ENCODE measurements at places on chromosomes 6 and 20.

GRCh38 chr6:15823838-15824414 lies 161.1 kb upstream of the DTNBP1 start:
- no peak for DNase-seq

DNA sequence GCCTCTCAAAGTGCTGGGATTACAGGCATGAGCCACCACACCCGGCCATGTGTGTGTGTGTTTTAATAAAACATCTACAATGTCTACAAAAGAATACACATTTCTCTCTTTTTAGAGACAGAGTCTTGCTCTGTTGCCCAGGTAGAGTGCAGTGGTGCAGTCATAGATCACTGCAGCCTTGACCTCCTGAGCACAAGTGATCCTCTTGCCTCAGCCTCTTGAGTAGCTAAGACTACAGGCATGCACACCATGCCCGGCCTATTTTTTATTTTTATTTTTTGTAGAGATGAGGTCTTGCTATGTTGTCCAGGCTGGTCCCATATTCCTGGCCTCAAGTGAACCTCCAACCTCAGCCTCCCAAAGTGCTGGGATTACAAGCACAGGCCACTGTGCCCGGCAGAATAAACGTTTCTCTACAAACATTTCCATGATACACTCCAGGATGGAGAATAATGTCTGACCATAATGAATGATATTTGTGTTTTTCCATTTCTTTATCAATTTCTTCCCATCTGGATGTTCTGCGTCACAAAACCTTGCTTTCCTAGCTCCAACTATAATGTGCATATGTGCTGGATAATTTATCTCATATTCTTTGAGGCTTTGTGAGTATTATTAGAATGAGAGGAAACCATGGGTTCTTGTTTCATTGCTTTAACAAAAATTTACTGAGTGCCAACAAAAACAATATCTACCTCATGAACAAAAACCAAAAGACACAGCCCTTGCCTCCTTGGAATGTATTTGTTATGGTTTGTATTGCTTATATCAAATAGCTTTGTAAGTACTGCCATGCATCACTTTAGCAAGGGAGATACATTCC lies 28.6 kb upstream of the CCN2 start:
- no peak for DNase-seq

DNA sequence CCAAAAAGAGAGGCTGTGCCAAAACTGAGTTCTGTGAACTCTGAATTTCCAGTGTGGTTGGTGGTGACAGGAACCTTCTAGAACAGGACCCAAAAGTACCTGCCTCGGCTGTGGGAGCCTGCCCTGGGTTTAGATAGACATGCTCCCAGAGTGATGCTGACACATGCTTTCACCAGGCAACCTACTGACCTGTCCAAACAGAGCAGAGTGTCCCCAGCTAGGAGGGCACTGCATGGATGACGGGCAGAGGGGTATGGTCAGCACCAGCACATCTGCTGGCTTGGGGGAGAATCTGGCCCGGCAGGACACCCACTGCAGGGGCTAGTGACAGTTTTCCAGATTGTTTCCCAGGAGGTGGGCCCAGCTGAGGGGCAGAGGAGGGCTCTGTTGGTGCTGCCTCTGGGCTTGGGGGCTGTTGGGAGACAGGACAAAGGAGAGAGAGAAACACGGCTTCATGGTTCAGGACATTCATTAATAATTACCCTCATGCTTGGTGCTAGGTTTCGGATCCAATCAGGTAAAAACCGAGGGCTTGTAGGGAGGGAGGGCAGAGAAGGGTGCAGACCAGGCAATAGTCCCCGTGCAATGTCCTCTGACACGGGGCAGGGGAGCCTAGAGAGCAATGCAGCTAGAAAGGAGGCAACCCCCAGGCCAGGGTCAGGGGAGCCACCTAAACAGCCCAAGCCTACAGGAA lies 15.0 kb downstream of the KCNK5 start:
- DNase-seq: no peak

DNA sequence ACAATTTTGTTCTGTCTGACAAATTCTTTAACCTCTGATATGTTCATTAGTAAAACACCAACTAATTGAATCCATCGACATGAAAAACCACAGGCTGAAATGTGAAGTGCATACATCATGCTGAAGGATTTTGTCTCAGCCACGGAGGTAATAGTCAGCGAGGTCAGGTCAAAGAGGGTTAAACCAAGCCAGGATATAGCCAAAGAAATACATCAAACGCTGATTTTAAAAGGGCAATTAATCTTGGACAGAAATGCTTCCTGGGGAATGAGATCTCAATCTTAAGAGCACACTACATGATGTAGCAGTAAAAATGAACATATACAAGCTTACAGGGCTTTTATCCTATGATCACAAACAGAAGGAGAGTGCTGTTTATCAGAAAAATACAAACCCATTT lies 106.7 kb downstream of the PRDM1 start:
- no peak for DNase-seq

DNA sequence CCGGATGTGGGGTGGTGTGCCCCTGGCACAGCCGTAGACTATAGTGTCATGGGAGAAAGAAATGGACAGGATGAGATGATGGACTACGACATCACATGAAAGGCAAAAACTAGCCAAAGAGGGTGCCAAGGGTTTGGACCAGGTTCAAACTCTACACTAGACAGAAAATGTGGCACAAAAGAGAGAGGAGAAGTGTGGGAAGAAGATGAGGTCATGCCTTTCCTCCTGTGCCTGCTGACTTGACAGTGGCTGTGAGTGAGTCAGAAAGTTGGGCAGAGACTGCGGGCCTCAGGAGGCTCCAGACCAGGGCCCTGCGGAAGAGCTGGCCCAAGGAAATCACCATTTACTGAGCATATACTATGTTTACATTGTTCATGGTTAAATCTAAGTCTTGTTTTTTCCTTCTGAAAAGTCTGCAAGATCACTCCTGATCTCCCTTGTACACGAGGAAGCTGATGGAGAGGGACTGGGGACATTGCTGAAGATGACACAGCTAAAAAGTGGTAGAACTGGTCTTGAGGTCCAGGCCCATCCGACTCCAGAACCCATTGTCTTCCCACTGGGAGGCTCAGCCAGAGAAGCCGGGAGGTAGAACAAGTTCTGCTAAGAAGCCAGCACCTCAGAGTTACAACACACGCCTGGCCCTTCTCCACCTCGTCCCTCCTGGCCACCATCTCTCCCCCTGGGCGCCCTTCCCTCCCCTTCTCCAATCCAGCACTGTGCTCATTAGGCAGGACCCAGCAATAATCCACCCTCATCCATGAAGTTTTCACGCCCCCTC lies 35.6 kb downstream of the CNKSR3 start:
- DNase-seq: no peak

- no peak for DNase-seq
Measured at GRCh38 chr6:792662-793061, 99.7 kb upstream of the EXOC2 start.

DNA sequence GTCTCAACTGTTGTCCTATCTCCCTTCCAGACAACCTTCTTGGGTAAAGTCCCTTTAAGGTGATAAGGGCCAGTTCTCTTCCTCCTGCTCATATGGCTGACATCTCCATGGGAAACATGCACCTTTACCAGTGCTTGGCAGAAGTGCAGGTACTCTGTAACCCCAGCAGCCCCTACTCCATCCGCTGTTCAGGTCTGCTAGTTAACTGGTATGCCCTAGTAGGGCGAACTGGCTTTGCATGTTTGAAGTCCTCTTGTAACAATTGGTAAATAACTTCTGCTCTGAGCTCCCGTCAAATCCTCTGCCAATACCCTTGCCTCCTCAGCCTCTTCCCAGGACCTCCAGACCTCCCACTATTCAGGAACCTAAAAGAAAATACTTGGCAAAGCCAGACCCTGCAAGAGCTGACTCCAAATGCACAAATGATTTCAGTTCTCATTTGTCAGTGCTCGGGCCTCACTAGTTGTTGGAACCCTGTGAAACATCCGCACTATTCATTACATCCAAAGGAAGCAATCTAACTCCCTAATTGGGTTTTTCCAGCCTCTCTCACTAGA lies 703.7 kb downstream of the MAFB start:
- DNase-seq: no peak

GRCh38 chr6:134223796-134224420 lies 94.0 kb downstream of the SGK1 start:
- no peak for DNase-seq

DNA sequence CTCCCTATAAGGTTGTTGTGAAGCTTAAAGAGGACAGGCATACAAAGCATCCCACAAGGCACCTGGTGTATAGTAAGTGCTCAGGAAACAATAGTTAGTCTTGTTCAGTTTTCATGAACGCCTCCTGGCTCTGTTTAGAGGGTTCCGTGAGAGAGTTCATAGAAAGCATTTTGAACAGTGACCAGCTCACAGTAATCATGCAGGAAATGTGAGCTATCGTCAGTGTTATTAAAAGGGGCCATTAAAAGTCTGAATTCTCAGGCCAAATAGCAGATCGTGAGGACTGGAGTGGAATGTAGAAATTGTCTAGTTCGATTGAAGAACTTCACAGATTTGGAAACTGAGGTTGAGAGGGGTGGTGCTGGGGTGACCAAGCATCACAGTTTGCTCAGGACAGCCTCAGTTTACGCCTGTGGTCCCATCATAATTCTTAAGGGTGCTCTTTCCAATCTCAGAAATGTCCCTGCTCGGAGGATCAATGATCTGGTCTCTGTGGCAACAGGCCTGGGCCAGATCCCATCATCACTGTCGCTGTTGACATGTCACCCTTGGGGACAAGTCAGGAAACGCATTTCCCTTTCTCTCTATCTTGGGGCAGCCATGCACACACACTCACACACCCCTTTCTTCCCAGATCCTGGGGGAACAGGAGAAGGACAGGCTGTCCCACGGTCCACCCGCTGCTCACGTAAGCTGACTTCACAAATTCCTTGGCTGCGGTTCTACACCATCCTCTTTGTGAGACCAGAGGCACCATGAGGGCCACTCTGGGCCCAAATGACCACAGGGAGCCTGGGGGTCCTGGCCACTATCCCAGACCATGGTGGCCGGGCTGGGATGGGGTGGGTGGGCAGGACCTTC lies 7.2 kb downstream of the TGM2 start:
- DNase-seq: no peak

- no peak for DNase-seq
Measured at GRCh38 chr20:49516916-49517804, 34.7 kb upstream of the KCNB1 start.

- peak; percentile 79 for DNase-seq
Measured at GRCh38 chr6:19851241-19852089, 14.3 kb downstream of the ID4 start.

DNA sequence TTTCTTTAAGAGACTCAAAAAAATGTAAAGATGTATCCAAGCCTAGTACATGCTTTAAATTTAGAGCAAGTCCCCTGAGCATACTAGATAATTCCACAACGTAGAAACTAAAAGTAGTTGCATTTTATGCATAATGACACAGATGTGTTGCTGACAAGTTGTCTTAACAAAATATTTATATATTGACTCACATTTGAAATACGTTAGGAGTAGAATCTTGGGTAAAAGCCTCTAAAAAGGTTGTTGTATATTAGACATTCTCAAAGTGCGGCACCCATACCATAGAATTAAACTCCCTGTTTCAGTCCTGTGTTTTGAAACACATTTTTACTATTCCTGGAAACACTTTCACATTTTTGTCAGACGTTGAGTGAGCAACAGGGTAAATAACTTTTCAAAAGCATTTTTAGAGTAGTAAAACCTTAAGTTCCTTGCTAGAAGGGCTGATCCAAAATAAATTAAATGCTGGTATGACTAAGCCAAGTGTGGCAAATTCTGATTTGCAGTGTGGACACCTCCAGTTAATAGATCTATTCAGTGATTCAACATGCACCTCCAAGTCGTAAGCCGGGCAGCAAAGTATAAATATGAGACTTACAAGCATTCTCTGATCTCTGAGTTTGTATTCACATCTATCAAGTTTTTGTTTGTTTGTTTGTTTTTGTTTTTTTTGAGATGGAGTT lies 97.5 kb downstream of the GMDS start:
- no peak for DNase-seq

DNA sequence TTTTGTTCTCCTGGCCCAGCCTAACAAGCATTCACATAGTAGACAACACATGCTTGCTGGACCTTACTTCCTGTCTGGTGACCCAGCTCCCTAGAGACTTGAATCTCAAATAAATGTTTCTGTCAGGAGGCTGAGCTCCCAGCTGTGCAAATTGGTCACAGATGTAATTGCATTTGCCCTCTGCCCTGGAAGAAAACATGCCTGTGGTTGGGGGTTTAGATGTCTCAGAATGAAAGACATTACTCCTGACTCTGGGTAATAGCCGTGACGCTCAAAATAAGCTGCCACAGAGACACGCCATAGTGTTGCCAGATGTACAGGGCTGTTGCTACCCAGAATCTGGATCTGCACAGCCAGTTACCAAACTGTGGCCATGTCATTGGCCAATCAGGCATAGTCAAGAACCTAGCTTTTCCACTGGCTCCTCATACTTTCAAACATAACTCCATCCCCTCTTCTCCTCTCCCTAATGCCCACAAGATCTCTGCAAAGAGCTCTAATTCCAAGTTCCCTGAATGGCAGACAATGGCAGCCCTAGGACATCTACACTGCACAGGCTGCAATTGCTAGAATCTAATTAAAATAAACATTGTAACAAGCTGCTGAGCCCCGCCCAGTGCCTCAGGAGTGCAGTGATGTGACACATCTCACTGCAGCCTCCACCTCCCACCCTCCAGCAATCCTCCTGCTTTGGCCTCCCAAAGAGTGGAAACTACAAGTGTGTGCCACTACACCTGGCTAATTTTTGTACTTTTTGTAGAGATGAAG lies 32.8 kb upstream of the GMPR start:
- DNase-seq: peak; percentile 61

GRCh38 chr6:108609276-108609769 lies 48.6 kb downstream of the FOXO3 start:
- no peak for DNase-seq

GRCh38 chr20:53922901-53923314 lies 147.5 kb downstream of the BCAS1 start:
- no peak for DNase-seq

DNA sequence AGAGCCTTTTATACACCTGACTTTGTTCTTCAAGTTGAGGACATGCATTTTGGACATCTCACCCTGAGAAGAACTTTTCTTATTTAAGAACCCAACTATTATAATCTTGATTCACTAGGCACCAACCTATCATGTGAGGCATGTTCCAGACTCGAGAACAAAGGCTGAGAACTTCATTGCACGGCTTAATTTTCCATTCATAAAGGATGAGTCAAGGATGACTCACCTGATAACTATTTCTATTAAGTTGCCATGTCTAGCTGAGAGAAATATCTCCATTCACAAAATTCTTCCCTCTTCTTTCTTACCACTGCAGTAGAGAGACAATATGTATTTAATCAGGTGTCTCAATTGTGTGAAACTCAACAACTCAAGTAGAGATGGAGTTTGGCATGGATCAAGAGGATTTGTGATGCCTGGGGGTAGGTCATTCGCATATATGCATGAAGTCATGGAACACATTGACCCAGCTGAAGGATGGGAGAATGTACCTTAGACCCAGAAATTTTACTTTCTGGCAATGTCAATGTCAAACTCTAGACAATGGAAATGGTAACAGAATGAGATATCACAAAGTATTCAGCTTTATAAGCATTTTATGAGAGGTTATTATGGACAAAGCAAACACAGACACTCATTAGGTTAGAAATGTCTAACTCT lies 208.7 kb upstream of the PRND start:
- no peak for DNase-seq

- DNase-seq: no peak
Measured at GRCh38 chr6:37565267-37566110, 65.8 kb upstream of the CCDC167 start.

GRCh38 chr6:92690997-92691599 lies 728.3 kb downstream of the EPHA7 start:
- DNase-seq: no peak

GRCh38 chr6:30716879-30717128 lies 277 bp downstream of the MDC1 start:
- no peak for DNase-seq

GRCh38 chr20:59431014-59431413 lies 130.6 kb downstream of the EDN3 start:
- no peak for DNase-seq

GRCh38 chr20:7736336-7736735 lies 203.9 kb downstream of the HAO1 start:
- no peak for DNase-seq

All from right kidney (tissue), 9 donors.